ENCODE measurements at places on chromosomes 7 and 10.

DNA sequence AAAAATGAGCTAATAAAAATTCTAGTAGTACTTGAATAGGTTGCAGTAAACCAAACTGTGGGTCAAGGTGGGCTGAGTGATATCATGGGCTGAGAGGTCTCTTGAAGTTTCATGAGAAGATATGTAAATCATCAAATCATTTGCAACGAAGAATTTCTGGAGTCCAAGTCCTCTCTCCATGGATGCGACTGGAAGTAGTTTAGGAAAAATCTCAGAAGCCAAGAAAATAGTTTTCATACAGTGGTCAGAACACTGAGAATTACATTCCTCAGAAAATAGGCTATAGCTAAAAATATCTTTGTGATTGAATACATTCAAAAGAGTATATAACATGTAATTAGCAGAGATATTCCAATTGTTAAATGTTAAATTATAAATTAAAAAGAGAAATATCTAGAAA, 3.6 kb upstream of the IFIT1 start:
- DNase-seq: no peak

- DNase-seq: no peak
Measured at GRCh38 chr10:86498598-86498997, 23.0 kb downstream of the WAPL start.

- DNase-seq: peak; percentile 96
Measured at GRCh38 chr7:134891262-134891695, 95.0 kb upstream of the AGBL3 start.

GRCh38 chr10:91159254-91159783, 61.1 kb upstream of the PCGF5 start:
- DNase-seq: no peak

- DNase-seq: no peak
Measured at GRCh38 chr7:106312906-106313305, 28.1 kb upstream of the NAMPT start.

DNA sequence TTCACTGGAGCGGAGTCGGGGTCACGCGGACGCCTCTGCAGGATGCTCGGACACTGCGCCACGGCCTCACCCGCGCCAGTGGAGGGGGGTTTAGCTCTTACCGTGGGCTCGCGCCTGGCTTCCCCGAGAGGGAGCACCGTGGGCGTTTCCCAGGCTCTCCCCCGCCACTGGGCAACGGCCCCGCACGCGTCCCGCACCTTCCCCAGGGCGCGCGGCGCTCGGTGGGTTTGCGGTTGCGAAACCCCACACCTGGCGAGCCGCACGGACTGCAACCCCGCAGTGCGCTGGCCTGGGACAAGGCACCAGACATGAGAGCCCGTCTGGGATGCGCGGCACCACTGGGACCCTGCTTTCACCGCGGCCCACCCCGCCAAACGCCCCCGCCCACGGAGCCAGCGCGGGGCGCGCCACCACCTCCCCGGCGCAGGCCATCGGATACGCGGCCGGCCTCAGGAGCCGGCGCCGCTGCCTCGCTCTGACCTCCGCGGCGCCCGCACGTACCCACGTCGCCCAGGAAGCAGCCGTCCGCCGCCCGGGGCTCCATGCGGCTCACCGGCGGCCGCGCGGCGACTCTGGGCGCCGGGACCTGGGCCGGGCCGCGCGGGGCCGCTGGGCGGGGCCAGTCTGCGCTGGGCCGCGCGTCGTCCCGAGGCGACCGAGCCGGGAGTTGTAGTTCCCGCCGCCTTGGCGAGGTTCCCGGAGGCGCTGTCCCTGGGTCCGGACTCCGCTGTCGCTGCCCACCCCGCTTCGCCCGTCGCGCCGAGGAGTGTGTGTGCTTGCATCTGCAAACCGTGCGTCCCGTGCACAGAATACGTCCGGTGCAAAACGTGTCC, at the start of gene ASB13:
Gene ASB13 (minus strand): TSS at position 588 of the 833 bp plus-strand sequence. CDS start 44 bp downstream, at position 544.
- no peak for DNase-seq

DNA sequence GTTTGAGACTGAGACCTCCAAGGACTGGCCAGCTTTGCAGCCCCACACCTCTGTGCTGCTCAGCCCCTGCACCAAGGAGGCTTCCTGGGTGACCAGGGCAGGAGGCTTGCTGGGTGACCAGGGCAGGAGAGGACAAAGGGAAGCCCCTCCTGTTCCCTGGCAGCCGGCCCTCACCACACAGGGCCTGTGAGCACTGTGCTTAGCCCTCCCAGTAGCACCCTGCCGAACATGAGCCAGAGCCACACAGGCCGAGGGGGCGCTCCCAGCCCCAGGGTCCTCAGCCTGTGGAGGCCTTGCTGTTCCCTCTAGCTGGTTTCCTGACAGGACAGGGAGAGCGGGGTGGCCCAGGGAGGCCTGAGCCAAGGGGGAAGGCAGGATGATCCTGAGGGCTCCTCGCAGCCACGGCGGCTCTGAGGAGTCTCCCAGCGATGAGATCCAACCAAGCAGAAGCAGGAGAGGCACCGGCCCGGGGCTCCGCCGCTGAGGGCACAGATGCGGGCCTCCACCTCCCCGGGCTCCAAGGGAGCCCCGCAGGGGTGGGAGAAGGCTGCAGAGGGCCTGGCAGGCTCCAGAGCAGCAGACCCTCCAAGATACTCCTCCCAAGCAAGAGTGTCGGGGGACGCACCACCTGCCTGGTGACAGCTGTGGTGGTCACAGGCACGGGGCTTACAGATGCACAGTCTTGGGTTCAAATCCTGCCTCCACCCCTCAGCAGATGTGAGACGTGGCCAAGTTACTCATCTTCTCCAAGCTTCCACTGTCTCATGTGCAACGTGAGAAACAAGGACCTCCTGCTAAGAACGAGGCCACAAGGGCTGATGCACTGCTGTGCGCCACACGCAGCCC, 22.5 kb downstream of the WDR86 start:
- no peak for DNase-seq

GRCh38 chr10:130230611-130231010, 94.4 kb downstream of the GLRX3 start:
- DNase-seq: no peak

GRCh38 chr7:46139079-46139478, 218.0 kb upstream of the IGFBP3 start:
- no peak for DNase-seq

DNA sequence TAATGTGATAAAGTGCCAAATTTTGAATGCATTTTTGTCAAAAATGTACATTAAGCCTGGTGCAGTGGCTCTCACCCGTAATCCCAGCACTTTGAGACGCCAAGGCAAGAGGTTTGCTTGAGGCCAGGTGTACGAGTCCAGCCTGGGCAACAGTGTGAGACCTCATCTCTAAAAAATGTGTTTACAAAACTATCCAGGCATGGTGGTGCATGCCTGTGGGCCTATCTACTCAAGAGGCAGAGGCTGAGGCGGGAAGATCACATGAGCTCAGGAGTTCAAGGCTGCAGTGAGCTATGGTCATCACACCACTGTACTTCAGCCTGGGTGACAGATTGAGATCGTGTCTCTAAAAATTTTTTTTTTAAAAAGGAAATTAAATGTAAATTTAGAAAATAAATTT, 18.5 kb upstream of the MGMT start:
- no peak for DNase-seq

- DNase-seq: no peak
Measured at GRCh38 chr10:36489611-36490228, 635.7 kb upstream of the ANKRD30A start.

GRCh38 chr7:56115852-56116538, at the start of gene NUPR2:
TSS of gene NUPR2 (minus strand) at chr7:56116417. CDS start at chr7:56116314, 103 bp downstream.
- DNase-seq: no peak

GRCh38 chr7:141709318-141709717, 1.2 kb downstream of the WEE2 start:
- no peak for DNase-seq

DNA sequence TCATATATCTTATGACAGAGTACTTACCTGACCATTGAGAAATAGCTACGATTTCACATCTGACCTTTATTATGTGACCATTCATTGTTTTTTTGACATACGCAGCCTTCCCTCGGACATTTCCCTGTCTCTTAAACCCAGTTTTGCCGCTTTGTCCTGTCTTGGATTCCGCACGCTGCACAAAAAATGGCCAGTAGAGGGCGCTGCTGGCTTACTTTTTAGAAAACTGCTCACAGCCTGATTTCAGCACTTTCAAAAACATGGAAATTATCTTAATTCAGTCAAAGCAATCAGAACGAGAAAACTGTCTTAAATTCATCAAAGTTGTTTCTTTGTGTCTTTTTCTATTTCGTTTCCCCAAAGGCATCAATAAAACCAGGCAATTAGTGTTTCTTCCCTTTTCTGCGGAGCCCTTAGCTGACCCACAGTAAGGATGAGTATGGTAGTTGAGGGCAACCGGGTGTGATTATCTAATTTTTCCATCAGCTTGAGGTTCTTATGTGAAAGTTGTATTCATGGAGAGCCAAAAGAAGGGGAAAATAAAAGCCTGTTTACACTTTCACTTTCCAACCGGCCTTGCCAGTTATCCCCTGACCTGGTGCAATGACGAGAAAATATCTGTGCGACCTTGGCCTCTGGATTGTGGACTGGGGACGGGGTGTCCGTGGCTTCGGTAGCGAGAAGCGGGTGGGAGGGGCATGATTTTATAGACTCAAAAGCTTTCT, 144.4 kb downstream of the DYNC1I1 start:
- peak; percentile 47 for DNase-seq

- DNase-seq: no peak
Measured at GRCh38 chr10:120841522-120842189, 9.5 kb upstream of the WDR11 start.

- no peak for DNase-seq
Measured at GRCh38 chr7:155190688-155191087, 107.0 kb upstream of the INSIG1 start.

GRCh38 chr7:29208410-29209250, 14.1 kb downstream of the CHN2 start:
- no peak for DNase-seq

GRCh38 chr7:96305915-96306314, 16.0 kb downstream of the SLC25A13 start:
- DNase-seq: no peak

DNA sequence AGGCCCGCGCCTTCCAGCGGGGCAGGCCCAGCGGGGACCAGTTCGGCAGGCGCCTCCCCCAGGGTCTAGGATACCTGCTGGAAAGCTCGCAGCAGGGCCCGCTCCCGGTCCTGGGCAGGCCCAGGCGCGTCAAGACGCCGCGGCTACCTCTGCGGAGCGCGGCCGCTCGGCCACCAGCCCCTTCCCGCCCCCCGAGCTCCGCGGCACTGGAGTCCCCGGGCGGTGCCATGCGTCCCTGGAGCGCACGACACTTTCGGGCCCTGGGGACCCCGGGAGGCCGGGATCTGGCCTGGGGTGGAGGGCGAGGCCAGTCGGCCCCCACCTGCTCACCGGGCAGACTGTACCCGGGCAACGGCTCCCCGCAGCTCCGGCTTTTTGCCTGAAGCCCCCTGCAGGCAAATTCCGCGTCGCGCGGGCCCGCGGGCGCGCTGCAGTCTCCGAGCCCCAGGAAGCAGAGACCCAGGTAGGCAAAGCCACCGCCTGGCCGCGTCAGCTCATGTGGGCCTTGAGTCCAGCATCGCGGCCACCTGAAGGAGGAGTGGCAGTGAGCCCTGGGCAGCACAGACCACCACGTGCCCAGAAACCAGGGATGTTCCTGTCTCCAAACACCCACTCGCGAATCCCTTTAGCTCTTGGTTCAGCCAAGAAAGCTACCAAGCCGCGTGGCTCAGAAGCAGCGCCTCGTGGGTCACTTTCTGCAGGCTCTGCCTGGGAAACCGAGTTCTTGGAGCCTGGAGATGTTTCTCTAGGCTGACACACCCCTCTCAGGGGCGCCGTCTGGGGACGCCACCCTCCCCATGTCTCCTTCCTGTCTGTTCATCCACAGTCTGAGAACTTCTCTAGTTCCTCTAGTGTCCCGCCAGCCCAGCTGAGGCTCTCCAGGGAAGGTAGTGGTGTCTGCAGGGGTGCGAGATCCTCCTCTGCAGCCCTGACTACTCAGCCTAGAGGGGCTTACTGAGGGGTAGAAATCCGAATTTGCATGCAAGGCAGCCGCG, 46.1 kb upstream of the APBB1IP start:
- no peak for DNase-seq

- DNase-seq: no peak
Measured at GRCh38 chr7:102938679-102939078, 25.9 kb downstream of the LRRC17 start.

GRCh38 chr10:17671307-17671706, 27.4 kb downstream of the STAM start:
- no peak for DNase-seq

GRCh38 chr7:127150543-127150942, 102.2 kb downstream of the GRM8 start:
- no peak for DNase-seq

GRCh38 chr7:12637819-12638592, 49.4 kb upstream of the ARL4A start:
- peak; percentile 21 for DNase-seq

- DNase-seq: no peak
Measured at GRCh38 chr10:118629211-118629610, 33.8 kb upstream of the PRLHR start.

DNA sequence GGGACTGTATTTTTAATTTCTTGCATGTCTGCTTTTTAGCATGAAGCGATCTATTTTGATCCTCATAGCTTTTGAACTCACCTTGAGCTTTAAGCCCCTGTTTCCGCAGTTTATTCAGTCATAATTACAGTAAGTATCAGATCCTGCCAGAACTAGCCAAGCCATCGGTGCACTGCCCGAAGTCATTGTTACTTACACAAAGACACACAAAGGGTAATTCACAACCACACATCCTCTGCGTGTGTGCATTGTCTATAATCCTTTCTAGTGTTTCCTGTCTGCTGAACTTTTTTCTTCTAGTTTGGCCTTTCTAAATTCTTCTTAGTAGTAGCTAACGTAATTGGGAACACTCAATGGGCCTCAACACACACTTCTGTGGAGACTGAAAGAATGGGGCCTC, 133.0 kb downstream of the SFMBT2 start:
- DNase-seq: no peak

- DNase-seq: no peak
Measured at GRCh38 chr10:19892270-19892669, 76.0 kb downstream of the PLXDC2 start.

GRCh38 chr7:132652507-132652906, 76.2 kb upstream of the PLXNA4 start:
- no peak for DNase-seq

DNA sequence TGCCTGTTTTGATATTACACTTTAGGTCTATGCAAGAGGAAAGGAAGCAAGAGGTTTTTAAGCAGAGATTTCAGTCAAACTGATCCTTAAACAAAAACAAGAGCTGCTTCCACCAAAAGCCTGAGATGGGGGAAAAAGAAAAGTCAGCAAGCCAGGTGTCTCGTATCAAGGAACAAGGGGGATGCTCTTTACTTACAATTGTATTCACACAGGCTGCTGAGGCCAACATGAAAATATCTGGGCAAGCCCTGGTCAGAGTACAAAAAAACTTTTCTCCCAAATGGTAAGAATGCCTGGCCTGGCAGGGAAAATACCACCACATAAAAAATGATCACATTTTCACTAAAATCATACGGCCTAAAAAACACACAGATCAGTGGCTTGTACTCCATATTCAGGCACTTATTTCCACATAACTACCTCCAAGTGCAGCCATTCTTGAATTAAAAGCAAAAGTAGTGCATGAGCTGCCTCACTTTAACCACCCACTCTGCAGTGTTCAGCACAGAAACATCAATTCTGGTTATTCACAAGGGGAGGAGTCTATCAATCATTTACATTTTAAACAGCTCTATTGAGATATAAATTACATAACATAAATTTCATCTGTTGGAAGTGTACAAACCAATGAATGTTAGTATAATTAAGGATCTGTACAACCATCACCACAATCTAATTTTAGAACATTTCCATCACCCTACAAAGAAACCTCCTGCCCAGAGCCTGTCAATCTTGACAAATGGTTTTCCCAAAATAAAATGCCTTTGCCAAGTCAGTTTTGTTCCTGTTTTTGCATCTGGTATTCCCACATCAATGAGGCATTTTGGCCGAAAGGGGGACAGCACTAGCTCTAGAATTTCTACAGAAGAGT, 70.2 kb downstream of the GRB10 start:
- DNase-seq: no peak

GRCh38 chr7:29091715-29092114, 54.6 kb downstream of the CPVL start:
- DNase-seq: no peak

All from SHP77 treated with DMSO at 0.1 percent for 48 hours (cell line).